ENCODE measurements at places on chromosomes 4 and X.

DNA sequence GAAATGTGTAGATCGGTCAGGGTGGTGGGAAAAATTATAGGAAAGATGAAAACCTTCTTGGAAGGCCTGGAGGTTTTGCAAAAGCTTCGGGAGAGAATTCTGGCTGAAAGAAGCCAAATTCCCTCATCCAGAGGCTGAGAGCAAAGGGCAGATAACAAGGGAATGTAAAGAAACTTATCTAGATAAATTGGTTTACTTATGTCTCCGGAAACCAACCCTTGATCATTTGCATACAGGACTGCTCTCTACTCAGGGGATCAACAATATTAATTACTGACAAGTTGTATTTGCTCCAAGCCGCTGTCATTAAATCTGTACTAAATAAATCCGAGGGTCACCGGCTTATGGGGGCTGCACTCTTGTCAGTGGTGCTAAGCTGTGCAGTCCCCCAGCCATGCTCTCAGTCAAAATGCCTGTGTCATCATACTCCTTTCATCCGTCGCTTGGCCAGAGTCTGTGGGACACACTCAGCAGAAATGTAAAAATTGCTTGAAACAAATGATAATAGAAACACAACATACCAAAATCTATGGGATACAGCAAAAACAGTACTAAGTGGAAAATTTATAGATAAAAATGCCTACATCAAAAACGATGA lies 715.7 kb downstream of the KCTD8 start:
- DNase-seq: no peak

GRCh38 chr4:55458164-55458563 lies 62.4 kb downstream of the TMEM165 start:
- DNase-seq: no peak

DNA sequence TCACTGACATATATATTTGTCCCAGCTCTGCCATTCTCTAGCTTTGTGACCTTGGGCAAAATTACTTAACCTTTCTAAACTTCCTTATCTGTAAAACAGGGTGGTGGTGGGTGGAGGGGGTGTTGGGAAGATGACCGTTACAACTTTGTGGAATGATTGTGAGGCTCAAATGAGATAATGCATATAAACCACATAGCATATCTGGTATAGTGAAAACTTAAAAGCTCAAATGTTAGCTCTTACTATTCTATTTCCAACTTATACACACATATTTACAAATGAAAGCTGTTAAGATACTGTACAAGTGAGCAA lies 52.9 kb upstream of the HPRT1 start:
- DNase-seq: no peak

DNA sequence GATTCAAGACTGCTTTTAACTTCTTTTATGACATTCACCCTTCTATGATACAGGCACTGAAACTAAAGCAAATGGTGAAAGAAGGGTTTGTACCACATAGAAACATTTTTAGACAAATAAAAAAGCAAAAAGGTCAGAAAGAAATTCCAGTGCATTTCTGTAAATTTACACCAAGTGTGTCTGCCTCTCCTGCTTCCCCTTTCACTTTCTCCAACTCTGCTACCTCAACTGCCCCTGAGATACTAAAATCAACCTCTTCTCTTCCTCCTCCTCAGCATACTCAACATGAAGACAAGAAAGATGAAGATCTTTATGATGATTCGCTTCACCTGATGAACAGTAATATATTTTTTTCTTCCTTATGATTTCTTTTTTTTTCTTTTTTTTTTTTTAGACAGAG lies 187.9 kb downstream of the LRBA start:
- DNase-seq: no peak

GRCh38 chr4:171812665-171813525 lies at the start of gene GALNTL6:
Gene GALNTL6 (plus strand): TSS chr4:171813404.
- peak; percentile 6 for DNase-seq

GRCh38 chr4:139973616-139974015 lies 180.4 kb downstream of the MAML3 start:
- no peak for DNase-seq

DNA sequence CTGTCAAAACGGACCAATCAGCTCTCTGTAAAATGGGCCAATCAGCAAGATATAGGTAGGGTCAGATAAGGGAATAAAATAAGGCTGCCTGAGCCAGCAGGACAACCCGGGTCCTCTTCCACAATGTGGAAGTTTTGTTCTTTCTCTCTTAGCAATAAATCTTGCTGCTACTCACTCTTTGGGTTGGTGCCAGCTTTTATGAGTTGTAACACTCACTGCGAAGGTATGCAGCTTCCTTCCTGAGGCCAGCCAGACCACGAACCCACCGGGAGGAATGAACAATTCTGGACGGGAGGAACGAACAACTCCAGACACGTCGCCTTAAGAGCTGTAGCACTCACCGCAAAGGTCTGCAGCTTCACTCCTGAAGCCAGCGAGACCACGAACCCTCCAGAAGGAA lies 287.8 kb downstream of the RAPGEF2 start:
- no peak for DNase-seq

DNA sequence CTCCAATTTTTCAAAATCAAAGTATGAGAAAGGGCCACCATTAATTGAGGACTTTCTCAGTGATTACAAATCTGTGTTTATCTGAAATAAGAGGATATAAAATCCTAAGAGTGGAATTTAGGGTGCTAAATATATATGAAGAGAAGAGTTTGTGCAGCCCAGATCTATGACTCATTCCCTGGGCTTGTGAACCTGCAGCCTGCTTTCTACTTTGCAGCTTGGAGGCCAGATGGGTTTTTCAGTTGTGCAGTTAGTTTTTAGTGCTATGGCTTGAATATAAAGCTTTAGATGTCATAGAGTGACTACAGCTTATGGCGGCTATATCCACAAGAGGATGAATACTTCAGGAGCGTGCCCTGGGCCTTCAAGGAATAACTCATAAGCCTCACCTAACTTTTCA lies 1391.1 kb downstream of the FSTL5 start:
- no peak for DNase-seq

GRCh38 chr4:101500742-101501141 lies 153.4 kb upstream of the PPP3CA start:
- no peak for DNase-seq
